ENCODE measurements at places on chromosomes 5 and 9.

- no peak for DNase-seq
These were observed 13.1 kb downstream of the UHRF2 start for GRCh38 chr9:6426117-6426516.

DNA sequence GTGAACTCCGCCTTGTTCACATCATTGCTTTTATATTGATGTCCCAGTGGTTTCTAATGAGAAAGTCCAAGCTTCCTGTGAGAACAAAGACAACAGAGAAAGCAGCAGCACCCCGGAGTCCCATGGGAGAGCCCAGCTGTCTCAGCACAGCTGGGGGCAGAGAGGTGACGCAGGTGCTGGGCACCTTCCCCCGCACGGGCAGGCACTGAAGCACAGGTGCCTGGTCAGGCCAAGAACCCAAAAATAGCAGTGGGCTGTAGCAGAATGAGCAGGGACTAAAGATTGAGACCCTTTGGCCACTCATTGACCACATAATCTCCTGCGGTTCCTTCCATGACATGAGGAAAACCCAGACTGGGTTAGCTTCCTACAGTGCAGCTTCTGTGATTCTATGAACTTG lies 18.8 kb downstream of the SRD5A1 start:
- DNase-seq = no peak

DNA sequence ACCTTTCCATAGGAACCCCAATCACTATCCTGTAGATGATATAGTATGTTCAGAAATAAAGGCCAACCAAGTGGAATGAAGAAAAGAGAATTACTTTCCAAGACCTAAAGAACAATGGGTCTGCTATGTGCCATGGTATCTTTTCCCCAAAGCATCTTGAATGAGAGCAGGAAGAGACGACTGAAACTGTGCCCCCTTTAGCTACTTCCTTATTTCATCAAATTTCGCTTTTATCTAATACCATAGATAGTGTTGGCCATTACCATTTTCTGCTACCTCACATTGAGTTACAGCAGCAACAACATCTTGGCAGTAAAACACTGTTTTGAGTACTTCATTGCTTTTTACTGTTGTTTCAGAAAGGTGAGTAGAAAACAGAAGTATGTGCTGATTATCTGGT lies 266.6 kb downstream of the CD180 start:
- no peak for DNase-seq

DNA sequence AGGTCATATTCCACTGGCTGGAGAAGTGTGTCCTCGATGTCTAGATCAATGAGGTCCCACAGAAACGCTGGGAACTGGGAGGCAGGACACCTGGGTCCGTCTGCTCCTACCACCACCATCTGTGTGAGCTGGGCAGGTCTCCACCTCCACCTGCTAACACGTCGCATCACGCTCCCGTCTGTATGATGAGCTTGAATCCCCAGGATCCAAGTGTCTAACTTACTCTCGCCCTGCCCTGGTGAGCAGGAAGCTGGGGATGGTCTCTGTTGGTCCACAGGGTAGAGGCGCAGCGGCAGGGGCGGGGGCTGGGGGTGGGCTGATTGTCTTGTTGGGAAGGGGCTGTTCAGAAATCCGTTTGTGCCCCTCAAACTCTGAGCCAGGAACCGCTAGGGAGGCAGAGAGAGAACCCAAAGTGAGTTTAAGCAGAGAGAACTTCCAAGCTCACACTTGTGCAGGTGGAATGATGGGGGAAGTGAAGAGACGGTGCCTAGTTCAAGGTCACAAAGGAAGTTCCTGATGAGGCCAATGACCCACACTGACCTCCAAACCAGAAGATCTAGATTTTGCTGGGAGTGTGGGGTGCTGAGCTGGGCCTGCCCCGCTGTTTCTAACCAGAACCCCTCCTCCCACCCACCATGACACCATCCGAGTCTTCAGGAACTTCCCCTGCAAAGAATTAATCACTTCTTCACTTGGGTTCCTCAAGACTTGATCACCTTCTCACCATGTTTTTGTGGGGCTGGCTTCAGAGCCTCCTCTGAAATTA lies 21.1 kb downstream of the ORM2 start:
- DNase-seq = no peak

DNA sequence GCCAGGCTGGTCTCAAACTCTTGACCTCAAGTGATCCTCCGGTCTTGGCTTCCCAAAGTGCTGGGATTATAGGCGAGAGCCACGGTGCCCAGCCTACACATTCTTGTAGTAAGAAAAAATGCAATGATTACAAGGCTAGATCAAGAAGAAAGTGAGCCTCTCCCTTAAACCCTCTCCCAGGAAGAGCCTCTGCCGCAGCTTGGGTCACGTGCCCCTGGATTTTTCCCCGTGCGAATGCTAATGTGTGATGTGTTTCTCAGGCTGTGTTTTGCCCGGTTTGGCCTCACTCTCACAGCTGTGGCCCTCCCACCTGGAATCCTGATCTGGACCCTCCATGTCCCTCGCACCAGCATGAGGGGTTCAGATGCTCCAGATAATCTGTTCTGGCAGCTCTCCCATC lies 6.9 kb downstream of the PLPP7 start:
- DNase-seq = no peak

DNA sequence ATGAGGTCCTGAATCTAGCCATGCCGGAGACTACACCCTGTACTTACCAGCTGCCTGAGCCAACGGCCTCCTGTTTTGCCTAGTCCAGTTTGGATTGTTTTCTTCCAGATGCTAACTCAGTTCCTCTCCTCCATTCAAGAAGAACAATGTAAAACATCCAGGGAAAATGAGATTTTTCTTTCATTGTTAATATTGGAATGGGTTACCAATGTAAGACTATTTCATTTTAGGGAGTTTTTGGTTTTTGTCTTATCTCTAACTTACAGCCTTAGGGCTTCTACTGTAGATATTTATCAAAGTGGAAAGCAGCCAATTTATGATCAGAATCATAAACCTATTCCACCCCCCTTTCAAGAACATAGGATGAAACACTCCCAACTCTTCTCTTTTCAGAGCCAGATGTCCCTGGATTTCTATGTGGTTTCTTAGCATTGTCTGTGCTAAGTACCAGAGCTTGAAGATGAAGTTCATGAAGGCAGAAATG lies 3.5 kb upstream of the VDAC1 start:
- DNase-seq = no peak

GRCh38 chr9:126614088-126614454 lies 343 bp downstream of the LMX1B start:
- no peak for DNase-seq

GRCh38 chr5:170551076-170551475 lies 47.3 kb downstream of the KCNIP1 start:
- DNase-seq = no peak

GRCh38 chr9:76690246-76690972 lies 73.8 kb upstream of the PCA3 start:
- DNase-seq = no peak

- DNase-seq = no peak
These were observed 587.3 kb downstream of the GABRG2 start for GRCh38 chr5:162654661-162655405.

GRCh38 chr9:72551306-72551705 lies 29.9 kb downstream of the TMC1 start:
- DNase-seq = no peak

- DNase-seq = no peak
These were observed 59.8 kb downstream of the NREP start for GRCh38 chr5:111697215-111697614.

- DNase-seq = no peak
These were observed 148.0 kb downstream of the MEF2C start for GRCh38 chr5:88734983-88735382.

DNA sequence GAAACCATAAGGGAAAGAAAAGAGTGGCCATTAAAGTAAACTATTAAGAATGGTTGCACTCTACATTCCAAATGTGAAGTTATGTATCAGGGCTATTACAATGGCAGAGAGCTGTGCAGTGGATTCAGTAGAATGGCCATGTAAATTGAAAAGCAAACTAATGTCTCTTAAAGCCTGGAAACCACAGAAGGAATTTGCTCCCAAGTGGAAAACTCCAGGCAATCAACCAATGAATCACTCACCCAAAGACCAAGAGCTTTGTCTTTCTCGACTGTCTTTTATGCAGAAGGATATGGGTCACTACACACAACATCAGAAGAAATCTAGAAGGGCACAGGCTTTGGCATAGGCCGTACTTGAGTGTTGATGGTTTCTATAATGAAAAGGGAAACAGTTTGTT lies 114.9 kb downstream of the TLE1 start:
- DNase-seq = no peak

DNA sequence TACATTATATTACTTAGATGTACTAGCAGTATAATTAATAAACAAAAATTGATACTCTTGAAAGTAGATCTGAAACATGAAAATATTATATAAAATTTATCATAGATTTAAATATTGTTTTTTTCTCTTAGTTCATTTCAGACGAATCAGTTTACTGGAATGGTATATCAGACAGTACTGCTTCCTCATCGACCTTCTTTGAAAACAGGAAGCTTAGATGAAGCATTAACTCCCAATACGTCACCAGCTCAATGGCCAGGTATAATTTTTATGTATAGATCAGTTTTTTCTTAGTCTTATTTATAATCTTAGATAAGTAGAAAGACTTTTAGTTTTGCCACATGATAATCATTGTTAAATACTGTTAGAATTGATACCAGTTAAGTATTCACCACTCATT lies 106.3 kb downstream of the DMXL1 start:
- DNase-seq = no peak

DNA sequence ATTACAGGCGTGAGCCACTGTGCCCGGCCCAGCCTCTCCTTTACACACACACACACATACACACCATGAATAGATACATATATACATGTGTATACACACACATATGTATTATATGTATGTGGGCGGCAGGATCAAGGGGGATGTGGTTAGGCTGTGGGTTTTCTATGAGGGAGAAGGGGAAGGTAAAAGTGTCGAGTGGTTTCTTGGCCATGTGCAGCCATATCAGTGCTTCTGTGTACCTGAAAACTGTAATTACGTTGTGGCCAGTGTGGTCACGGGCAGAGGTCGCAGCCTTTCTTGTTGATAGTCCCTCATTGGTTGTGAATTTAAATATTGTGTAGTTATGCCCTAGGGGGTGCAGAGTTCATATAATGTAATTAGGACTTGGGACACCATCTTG lies 16.5 kb downstream of the CDK20 start:
- DNase-seq = no peak

- DNase-seq = no peak
These were observed 573.1 kb downstream of the TLE4 start for GRCh38 chr9:80144856-80145255.

DNA sequence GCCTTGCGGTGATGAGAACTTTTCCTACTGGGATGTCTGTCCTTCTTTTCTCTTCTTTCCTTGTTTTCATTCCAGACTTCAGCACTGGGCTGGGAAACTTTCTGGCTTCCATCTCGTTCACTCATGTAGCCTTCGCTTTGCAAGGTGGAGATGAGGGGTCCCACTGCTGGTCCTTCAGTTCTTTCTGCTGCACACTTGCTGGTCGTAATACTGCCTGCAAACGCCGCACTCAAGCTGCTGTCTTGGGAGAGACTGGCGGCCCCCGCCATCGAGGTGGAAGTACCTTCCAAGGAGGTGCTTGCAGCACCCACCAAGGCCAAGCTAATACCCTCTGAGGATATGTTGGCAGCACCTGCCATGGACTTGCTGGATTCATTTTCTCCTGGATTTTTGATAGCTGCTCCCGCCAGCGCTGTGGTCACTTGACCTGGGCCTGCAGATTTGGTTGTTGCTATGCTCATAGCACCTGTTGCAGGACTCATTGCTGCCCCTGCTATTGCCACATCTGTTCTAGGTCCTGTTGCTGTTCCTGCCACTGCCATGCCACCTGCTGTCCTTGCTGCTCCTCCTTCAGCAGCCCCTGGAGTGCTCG lies 3.0 kb downstream of the GARIN3 start:
- DNase-seq = no peak

- DNase-seq = no peak
These were observed 10.2 kb upstream of the NTRK2 start for GRCh38 chr9:84659313-84659712.

- DNase-seq = no peak
These were observed 87.5 kb upstream of the FBXW11 start for GRCh38 chr5:172093965-172094364.

GRCh38 chr5:41048986-41049385 lies 22.2 kb downstream of the MROH2B start:
- DNase-seq = no peak

GRCh38 chr5:107388141-107388861 lies 282.4 kb downstream of the EFNA5 start:
- no peak for DNase-seq

GRCh38 chr9:121557581-121558447 lies 58.2 kb upstream of the GGTA1 start:
- DNase-seq = no peak

DNA sequence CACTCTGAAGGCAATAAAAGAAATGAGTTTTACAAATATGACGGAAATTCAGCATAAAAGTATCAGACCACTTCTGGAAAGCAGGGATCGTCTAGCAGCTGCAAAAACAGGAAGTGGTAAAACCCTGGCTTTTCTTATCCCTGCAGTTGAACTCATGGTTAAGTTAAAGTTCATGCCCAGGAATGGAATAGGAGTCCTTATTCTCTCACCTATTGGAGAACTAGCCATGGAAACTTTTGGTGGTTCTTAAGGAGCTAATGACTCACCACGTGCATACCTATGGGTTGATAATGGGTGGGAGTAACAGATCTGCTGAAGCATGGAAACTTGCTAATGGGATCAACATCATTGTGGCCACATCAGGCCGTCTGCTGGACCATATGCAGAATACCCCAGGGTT lies 93.5 kb upstream of the RGMB start:
- DNase-seq = no peak

GRCh38 chr5:139644001-139644456 lies 4.1 kb upstream of the CXXC5 start:
- DNase-seq = no peak

GRCh38 chr5:44278469-44278868 lies 110.8 kb downstream of the FGF10 start:
- no peak for DNase-seq

GRCh38 chr9:128022886-128023285 lies 42.1 kb upstream of the EEIG1 start:
- no peak for DNase-seq

DNA sequence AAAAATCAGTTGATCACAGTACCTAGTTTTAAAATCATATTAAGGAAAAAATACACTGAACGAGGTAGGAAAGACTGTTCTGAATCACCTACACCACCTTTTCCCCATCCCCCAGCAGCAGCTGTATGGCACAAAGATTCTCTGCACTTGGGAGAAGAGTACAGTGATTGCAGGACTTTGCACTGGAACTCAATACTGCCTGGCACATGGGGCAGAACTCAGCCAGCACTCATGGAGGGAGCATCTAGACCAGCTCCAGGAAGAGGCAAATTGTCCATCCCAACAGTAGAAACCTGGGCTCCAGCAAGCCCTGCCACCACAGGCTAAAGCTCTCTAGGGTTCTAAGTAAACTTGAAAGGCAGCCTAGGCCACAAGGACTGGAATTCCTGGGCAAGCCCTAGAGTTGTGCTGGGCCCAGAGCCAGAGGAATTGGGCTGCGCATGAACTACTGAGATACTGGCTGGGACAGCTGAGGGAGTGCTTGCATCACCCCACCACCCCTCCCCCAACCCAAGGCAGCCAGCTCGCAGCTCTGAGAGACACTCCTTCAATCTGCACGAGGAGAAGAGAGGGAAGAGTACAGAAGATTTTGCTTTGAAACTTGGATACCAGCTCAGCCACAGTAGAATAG lies 654.4 kb upstream of the CDH6 start:
- DNase-seq = no peak

All from substantia nigra (tissue), 51 donors.